ENCODE measurements at places on chromosomes 3 and 15.

GRCh38 chr3:121165397-121165837, 257.4 kb downstream of the STXBP5L start:
- ATAC-seq, result no peak

DNA sequence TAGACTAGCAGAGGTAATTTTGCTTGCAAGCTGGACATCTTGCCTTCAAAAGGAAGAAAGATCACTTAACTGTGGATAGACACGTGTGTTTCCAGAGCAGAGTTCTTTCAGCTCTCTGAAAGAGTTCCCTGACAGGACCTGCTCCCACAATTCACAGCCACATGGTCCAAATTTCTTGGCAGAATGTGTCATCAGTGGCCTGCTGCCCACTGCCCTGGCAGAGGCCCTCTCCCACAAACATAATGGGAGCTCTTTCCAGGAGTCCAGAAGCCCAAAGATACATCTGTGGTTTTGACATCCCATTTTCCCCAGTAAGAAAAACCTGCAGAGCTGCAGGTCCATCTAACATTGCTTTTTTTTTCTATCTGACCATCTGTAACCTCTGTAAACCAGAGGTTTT, 48.3 kb downstream of the SERPINI1 start:
- no peak for ATAC-seq

- no peak for ATAC-seq
Observed at GRCh38 chr3:46429671-46430070, 22.6 kb downstream of the CCRL2 start.

DNA sequence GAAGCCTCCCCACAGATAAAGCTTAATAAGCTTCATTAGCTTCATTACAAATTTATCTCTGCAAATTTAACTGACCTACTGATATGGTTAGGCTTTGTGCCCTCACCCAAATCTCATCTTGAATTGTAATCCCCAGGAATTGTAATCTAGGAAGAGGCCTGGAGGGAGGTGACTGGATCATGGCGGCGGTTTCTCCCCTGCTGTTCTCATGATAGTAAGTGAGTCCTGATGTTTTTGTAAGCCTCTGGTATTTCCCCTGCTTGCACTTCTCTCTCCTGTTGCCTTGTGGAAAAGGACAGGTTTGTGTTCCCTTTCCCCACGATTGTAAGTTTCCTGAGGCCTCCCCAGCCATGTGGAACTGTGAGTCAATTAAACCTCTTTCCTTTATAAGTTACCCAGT, 226.1 kb upstream of the TTC14 start:
- no peak for ATAC-seq

GRCh38 chr3:135084405-135084804, 289.3 kb downstream of the EPHB1 start:
- ATAC-seq, result no peak

GRCh38 chr15:71379893-71380292, 264.6 kb downstream of the THSD4 start:
- ATAC-seq, result no peak

DNA sequence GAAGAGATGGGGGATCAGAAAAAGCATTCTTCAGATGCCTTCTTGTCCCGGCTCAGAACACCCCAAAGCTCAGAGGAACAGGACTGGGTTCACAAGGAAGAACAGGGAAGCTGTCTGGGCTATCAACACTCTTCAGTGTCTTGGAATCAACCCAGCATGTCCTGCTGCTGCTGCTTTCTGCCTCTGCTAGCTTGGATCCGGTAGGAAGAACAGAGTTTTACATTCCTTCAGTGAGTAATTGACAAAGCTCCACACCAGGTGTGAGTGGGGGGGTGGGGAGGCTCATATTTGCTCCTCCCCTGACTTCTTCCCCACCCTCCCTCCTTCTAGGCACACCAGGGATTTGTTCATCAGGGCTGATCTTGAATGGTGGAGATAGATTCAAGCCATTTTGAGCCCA, 13.1 kb upstream of the ETV5 start:
- ATAC-seq, result no peak

GRCh38 chr3:101151286-101151913, 158.2 kb upstream of the ABI3BP start:
- ATAC-seq, result no peak

DNA sequence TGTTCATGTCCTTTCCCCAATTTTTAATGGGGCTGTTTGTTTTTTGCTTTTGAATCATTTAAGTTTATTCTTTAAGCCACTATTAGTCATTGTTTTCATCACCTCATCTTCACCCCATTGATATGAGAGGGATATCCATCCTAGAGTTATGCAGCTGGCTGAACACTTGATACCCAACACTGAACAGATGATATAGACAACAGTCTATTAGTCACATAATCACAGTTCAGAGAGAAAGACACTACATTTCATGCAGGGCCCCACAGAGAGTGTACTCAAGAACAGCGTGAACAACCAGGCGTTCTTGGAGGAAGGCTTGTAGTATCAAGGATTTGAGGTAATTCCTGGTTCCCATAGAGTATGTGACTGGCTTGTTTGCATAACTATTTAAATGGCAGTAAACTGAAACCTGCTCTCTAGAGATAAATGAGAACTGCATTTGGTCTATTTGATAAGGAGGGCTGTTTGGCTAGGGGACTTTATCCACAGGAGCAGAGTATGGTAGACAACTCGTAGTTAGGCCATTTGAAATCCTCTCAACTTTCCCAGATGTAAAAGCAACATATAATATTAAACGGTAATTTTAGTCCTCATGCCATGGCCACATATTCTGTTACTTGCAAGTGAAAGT, 618.7 kb downstream of the SI start:
- no peak for ATAC-seq

GRCh38 chr3:60202052-60202726, 1049.1 kb downstream of the FHIT start:
- ATAC-seq, result no peak

DNA sequence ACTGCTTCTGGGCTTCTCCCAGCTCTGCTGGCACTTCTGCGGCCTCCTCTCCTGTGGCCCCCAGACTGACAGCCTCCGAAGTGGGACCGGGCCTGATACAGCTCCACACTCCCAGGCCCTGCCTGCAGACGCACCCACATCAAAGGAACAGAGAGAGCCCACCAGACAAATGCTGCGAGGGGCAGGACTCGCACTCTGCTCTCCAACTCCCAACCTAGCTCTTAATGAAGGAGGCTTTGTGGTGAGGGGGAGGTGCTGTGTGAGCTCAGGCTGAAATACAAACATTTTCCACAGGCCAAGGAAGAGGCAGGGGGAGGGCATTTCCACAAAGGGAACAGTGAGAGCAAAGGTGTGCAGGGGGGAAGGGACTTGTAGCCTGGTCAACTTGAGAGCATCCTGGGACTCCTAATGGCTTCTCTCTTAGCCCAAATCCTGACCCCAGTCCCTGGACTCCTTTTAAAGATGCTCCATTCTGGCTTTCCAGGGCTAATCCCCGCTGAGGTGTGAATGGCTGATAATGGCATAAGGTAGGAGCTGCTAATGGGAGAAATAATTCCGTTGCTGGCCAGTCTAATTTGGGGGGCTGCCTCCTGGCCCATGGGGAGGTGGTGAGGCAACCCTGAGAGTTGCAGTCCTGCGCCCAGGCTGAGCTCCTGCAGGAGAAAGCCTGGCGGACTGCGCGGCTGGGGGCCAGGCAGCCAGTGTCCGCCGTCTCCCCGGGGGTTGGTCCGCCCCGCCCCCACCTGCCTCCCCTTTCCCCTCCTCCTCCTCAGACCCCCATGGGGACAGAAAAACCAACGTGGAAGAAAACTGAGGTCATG, 9.6 kb downstream of the LINGO1 start:
- no peak for ATAC-seq

DNA sequence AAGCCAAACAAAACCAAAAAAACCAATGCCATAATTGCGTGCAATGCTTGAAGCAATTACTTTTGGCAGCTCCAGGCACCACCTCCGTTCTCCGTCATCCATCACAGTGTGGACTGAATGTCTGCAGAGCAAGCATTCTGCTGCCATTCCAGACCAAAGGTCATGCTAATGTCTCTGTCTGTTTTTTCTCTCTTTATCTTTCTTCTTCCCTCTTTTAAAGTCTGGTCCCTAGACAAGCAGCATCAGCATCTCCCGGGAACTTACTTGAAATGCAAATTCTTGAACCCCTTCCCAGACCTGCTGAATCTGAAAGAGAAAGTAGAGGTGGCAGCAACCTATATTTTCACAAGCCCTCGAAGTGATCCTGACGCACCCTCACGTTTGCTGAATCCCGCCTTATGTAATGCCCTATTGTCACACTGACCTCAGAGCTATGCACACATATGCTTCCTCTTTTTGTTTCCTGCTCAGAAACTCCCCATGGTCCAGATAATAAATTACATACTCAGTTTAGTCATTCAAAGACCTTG, 297.3 kb upstream of the PROK2 start:
- ATAC-seq, result no peak

- ATAC-seq, result peak; percentile 65
Observed at GRCh38 chr3:48614044-48614443, 4.6 kb upstream of the UQCRC1 start.

GRCh38 chr3:134998855-134999254, 203.8 kb downstream of the EPHB1 start:
- ATAC-seq, result peak; percentile 37

DNA sequence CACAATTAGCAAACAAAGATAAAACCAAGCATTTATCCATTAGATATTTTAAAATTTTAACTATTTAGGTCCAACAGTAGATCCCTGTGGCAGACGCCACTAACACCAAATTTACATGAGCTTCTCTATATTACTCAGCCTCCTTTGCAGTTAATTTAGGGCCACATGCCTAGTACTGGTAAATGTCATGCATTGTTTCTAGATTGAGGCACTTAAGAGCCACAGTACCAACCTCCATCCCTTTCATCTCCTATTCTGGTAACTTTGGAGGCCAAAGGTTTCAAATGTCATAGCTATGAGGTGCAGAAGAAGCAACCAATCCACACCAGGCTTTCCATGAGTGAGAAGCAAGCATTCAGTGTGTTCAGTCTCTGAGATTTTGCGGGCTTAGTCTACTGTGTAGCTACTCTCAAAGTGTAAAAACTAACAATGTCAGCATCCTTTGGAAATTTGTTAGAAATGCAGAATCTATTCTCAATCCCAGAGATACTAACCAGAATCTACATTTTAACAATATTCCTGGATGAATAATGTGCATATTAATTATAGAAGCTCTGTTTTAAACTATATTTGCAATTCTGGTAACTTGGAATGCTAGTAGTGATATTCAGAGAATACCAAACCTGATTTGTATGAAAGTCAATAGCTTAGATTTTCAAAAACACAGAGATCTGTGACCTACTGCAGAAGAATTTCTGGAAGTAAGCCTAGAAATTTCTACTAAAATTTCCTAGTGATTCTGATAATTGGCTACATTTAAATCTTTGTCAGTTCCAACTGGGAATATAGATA, 206.3 kb upstream of the CD96 start:
- peak; percentile 67 for ATAC-seq

GRCh38 chr3:112365636-112366035, 32.7 kb downstream of the CD200 start:
- no peak for ATAC-seq

- no peak for ATAC-seq
Observed at GRCh38 chr15:48010316-48010715, 110.5 kb upstream of the SLC24A5 start.

DNA sequence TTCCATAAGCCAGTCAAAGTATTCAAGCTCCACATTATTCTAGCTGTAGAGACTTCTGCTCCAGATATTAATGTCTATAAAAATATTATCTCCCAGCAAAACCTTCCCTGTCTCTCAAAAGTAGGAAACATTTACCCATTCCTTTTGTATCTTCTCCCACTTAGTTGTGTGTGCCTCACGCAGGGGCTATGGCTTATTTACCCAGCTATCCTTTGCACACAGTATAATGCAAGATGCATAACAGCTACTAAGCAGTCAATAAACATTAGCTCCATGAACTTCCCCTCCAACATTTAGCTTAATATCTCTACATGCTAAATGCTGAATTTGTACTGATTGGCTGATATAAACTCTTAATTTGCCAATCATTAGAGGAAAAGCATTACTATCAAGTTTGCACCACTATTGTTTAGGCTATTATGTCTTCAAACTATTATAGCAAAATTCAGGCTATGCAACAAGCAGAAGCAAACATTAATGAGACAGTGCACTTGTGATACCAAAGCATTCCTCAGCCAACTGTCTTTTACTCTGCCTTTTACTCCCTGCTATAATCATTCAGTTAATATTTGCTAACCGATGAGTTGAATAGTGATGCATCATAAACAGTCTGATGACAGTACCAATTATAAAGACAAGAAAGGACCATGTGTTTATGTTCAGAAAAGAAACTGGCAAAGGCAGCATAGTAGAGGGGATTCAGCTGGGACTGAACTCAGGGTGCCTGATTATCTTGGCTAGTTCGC, 81.2 kb downstream of the PLCH1 start:
- ATAC-seq, result no peak
